Tracheal epithelial cell (primary cell): ENCODE measurements at places on chromosomes 1 and 21. TPM values are rescaled to one million over a fixed set of nuclear protein-coding genes. Genes with fewer than 3 reads are reported as not detected.

Gene YTHDF2
- total RNA-seq = 55.8 and 56.4 TPM in 2 replicates

Gene ANGPTL1
- not detected in 2 replicates for total RNA-seq

Gene OR6N1
- not detected in 2 replicates for total RNA-seq

Gene LENEP
- total RNA-seq = 0.72 TPM in 1 of 2 replicates, not detected in the other

Gene FMN2
- total RNA-seq = 0.21 and 0.48 TPM in 2 replicates

Gene NR1I3
- not detected in 2 replicates for total RNA-seq

Gene HLCS
- total RNA-seq = 23.7 and 23.9 TPM in 2 replicates

Gene ACTA1
- not detected in 2 replicates for total RNA-seq

Gene NIPAL3
- 34.9 and 48.0 TPM in 2 replicates for total RNA-seq

Gene LCE1C
- 0.24 and 1.3 TPM in 2 replicates for total RNA-seq

Gene C8B
- total RNA-seq = not detected in 2 replicates

Gene SPATA17
- total RNA-seq = 0.96 and 1.1 TPM in 2 replicates

Gene TIE1
- 0.85 and 3.6 TPM in 2 replicates for total RNA-seq

Gene FCGR3A
- total RNA-seq = not detected in 2 replicates

Gene MPL
- total RNA-seq = not detected in 2 replicates

Gene KDM1A
- total RNA-seq = 94.6 and 132 TPM in 2 replicates
